Activated CD4-positive, alpha-beta memory T cell treated with anti-CD3 and anti-CD28 coated beads for 36 hours (primary cell): ENCODE measurements at places on chromosomes 12 and 14.
A peak's percentile ranks its signal among the peaks of the same experiment; 100 is the strongest.

DNA sequence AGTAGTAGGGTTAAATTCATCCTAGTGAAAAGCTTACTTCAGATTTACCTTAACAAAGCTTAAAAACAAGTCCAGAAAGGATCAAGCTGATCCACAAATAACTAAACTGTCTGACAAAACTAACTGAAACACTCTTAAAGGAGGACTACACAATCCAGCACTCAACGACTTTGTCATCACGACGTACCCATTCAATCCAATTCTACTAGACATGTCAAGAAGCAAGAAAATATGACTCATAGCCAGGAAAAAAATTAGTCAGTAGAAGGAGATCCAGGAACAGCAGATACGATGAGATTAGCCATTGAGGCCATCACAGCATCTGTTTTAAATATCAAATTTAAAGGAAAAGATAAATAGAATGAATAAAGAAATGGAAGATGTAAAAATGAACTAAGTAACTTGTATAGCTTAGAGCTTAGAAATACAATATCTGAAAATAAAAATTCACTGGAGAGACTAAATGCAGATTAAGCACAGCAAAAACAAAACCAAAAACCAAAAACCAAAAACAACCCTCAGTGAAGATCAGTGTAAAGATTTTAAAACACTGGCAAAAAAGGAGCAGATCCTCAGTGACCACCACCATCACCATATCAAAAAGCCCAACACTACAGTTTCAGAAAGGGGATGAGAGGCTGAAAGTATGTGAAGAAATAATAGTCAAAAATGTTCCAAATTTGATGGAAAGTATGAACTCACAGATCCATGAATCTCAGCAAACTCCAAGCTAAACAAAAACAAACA, 95.0 kb upstream of the CCND2 start:
- peak; percentile 39 for DNase-seq

DNA sequence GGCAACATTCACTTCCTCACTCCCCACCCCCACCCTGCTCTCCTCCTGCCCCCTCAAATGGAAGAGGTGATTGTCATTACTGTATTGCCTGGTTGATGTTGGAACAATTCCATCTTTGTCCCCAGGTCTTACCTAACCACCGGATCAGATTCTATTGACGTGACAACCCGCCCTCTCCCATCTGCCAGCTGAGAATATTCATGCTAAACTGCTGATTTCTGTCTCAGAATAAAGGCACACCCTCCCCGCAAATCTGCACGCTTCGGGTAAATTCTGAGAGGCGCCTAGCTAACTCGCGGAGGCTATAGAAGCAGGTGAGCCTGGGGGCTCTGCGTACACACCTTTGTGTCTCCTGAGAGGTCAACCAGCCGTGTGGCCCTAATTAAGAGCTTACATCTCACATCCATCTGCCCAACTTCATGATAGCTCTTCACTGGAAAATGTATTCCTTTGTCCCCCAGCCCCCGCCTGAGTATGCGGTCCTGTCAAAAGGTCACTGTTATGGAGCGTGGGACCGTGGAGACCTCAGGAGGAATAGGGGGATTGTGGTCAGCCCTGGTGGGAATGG, 1054.3 kb downstream of the VRK1 start:
- no peak for DNase-seq

DNA sequence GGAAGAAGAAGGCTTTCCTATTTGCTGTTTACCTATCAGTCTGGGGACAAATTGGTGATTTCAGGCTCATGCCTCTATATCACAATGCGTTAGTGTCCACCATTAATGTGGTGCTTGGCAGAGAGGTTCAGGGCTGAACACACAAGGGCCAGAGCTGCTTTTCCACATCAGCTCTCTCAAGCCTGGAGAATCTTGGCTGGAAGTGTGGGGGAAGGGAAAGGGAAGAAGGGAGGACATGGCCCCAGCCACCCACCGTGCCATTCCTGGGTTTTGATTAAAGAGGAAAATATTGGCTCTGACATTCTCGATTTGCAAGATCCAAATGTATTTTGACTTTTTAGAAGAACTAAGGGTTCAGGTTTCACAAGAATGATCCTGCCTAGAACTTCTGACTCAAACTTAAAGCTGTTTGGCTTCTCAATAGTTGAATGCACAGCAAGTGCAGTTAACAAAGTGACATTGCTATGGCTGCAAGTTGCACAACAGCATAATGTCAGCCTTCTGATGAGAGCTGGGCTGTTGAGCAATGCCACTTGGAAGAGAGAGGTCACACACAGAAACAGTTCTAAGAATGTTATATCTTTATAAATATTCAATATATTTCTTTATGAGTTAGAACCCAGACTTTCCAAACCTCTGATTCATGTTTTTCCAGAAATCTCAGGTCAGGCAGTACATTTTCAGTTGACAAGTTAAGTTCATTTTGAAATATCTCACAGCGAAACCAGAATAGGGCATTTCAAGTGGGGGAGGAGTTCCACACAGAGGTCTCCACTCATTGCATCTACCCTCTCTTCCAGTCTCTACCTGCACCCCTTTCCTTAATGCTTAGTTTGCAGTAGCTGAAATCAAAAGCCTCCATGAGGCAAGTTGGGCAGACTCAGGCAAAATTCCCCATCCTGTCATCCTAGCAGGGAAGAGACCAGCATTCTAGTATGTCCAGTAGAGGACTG, 25.3 kb downstream of the IGF1 start:
- DNase-seq = no peak

- DNase-seq = no peak
Observed at GRCh38 chr14:82067221-82067875, 533.7 kb upstream of the SEL1L start.

- no peak for DNase-seq
Observed at GRCh38 chr12:23921099-23921856, 28.2 kb downstream of the SOX5 start.

- no peak for DNase-seq
Observed at GRCh38 chr14:59282378-59282765, 93.9 kb downstream of the DAAM1 start.

GRCh38 chr12:11998944-11999315, 71.8 kb upstream of the BCL2L14 start:
- no peak for DNase-seq

- no peak for DNase-seq
Observed at GRCh38 chr14:67764496-67764895, 51.9 kb downstream of the ZFYVE26 start.

- DNase-seq = no peak
Observed at GRCh38 chr14:37167151-37168047, 5.0 kb downstream of the SLC25A21 start.

DNA sequence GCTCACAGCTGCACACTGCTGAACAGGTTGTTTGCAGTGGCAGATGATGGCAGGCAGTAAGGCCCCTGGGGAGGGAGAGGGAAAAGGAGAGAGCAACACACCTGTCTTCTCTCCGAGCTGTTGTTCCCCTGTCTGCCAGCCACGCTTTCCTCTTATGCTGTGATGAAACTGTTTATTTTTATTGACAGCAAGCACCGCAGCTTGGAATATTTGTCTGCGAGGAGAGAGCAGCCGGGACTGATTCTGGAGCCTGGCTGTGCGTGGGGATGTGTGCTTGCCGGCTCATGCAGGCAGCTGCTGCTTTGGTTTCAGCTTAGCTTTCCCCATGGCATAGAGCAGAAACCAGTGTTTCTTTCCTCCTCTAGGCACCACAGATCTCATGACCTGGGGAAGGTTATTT, 58.7 kb upstream of the KCNA5 start:
- DNase-seq = no peak

- DNase-seq = no peak
Observed at GRCh38 chr14:52061390-52061789, 7.5 kb downstream of the NID2 start.

DNA sequence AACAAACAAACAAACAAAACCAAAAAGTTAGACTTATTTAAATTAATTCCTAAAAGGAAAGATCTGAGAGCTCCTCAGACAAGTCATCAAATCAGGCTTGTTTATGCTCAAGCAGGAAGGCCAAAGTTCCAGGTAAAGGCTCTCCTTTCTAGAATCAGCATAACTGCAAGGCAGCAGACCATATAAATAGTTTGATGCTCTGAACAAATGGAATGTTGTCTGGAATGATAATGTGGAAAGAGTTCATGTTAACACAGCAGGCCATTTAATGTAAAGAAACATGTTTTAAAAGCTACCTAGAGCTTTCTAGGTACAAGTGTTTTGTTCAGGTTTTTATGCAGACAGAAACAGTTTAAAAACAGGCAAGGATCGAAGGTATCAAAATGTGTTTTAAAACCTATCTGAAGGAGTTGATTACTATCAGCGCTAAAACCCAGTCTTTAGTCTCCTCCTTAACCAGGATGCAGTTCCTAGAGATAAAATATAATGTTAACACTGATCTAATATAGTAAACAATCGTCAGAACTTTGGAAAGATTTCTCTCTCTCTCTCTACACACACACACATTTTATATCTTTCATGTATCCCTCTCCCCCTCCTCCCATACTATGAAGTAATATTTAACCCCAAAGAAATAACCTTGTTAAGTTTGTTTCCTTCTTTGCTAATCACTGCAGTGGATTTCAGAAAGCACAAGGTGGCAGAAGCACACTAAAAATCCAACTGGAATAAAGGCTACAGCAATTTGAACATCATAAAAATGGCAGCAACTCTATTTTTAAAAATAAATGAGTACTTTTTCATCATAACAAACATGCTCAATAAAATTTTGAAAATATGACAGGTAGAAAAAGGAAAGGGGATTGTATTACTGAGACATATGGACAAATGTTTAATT, 135.5 kb downstream of the PAWR start:
- DNase-seq = no peak

GRCh38 chr14:74858022-74858421, 17.9 kb downstream of the PROX2 start:
- DNase-seq = no peak

DNA sequence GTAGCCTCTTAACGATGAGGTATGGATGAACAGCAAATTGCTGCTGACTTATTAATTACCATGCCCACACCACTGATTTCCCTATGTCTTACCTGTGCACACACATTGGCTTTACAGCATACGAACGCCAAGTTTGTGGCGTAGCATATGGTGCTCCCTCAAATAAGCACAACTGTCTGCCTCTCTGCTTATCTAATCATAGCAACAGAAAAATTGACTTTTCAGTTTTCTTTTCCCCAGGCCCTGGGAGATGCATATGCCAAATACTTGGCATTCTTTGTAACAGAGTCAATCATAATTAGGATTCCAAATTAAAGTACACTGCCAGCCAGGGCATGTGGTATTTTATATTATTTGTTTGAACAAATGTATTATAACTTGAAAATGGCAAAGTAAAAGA, 625.5 kb downstream of the DIO2 start:
- DNase-seq = no peak

DNA sequence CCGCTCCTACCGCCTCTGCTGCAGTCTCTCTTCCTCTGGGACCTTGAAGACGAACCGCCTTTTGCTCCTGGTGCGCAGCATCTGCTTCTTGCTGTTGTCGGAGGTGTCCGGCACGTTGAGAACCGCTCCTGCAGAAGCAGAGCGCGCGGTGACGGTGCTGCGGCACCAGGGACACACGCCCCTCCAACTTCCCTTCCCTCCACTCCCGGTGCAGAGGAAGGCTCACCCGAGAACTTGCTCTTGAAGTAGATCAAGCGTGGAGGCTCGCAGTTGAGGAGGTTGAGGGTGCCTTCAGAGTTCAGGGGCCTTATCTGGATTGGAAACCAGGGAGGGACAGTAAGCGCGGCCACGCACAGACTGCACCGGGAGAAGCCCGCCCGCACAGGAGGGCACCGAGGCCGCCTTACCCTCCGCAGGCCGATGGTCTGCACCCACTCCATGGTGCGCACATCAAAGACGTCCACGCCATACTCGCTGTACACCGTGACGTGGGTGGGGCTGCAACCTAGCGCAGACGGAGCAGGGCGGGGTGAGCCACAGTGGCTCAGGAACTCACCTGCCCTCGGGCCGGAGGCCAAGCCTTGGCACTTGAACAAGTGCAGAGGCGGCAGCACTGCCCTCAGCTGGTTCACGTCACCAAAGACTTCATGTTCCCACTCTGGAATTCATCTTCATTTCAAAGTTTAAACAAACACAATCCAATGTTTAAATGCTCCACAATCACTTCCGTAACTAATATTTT, 17.5 kb downstream of the AMN start:
- no peak for DNase-seq

DNA sequence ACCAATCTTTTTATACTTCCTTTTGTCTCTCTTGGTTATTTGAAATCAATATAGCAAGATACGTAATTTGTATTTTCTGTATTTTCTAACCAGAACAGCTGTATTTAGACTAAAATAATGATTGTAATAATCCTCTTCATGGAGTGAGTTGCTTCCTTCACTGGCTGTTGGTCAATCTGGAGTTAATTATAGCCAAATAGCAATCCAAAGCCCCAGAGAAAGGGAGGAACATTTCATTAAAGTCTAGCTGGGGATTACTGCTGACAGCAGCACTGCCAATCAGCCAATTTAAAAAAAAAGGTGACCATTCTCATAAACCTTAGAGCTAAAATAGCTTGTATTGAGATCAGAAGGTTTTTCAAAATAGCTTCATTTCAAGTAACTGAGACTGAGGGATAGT, 118.0 kb downstream of the TRHDE start:
- DNase-seq = no peak

DNA sequence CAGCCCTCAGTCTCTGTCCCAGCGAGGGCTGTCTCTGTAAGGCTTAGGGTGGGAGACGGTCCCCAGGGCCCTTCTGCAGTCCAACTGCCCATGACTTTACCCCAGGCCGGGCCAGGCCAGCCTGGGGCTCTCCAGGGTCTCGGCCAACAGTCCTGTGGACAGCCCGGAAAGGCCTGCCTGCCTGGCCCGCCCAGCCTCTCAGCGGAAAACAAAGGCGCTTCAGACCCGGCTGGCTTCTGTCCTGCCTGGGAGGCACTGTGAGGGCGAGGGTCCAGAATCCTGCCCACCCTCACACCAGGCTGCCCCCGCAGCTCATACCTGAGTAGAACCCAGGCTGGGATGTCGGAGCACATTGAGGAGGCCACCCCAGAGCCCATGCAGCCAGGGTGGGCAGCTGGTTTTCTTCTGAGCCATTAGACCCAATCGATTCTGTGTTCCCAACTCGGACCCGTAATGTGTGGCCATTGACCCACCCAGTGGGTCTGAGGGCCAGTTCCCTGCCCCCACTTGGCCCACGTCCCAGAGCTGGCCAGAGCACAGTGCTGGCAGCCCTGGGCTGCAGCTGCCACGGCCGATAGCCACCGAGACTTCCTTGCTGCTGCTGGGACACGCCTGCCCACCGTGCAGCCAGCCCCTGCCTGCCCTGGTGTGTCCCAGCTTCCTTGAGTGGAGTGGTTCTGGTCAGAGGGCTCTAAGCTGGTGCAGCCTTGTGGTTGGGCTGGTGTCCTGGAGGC, 1.6 kb downstream of the CRIP2 start:
- DNase-seq = no peak
